NCI-H187 (cell line): ENCODE measurements at places on chromosomes 2 and 18.

GRCh38 chr2:136363900-136364299, 246.0 kb upstream of the CXCR4 start:
- DNase-seq, result no peak

- DNase-seq, result no peak
These were observed 28.8 kb downstream of the HADHB start for GRCh38 chr2:26273501-26273900.

- DNase-seq, result no peak
These were observed 68.5 kb downstream of the STPG4 start for GRCh38 chr2:47086571-47086970.

DNA sequence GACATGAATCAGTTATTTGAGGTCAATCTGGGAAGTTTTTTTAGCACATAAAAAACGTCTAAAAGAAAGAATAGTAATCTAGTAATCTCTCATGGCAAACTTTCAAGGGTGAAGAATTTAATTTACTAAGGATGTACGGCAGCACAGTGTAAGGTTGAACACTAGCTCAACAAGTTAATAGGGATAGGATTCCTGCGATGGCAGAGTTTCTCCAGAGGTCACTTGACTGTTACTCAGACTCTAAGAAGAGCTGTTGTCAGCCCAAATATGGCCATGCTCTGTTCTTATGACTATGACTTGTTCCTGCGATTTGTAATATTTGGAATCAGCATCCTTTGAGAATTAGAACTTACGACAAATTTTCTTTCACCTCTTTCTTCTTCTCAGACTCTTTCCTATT, 553.3 kb upstream of the TNP1 start:
- DNase-seq, result no peak

DNA sequence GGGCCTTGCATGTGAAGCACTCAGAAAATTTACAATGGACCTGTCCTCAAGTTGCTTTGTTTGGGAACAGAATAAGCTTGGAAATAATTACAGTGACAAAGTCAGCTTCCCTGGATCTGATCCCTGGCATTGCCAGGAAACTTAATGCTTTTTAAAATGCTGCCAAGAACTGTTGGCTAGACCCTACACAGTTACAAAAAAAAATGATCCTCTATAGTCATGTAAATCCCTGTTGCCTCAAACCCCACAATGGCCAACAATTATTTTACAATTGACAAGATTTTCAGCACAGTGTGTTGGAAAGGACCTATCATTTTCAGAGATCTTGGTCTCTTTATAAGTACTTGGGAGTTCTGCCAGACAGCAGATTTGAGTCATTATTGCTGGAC, 470.4 kb upstream of the ACVR2A start:
- DNase-seq, result no peak

GRCh38 chr2:218271487-218271797, 1.1 kb downstream of the PNKD start:
- no peak for DNase-seq

GRCh38 chr18:24138789-24139616, at the start of gene CABYR:
TSS of gene CABYR (plus strand) at chr18:24139062. CDS start at chr18:24143115, 4,053 bp downstream.
- DNase-seq, result peak; percentile 44

- DNase-seq, result no peak
These were observed 61.6 kb upstream of the NOSTRIN start for GRCh38 chr2:168740788-168741187.

GRCh38 chr2:44269831-44270230, 5.4 kb upstream of the SLC3A1 start:
- no peak for DNase-seq

GRCh38 chr2:39667104-39667885, 1.6 kb downstream of the TMEM178A start:
- DNase-seq, result no peak

- no peak for DNase-seq
These were observed 114.3 kb upstream of the ARL4C start for GRCh38 chr2:234611209-234611608.

DNA sequence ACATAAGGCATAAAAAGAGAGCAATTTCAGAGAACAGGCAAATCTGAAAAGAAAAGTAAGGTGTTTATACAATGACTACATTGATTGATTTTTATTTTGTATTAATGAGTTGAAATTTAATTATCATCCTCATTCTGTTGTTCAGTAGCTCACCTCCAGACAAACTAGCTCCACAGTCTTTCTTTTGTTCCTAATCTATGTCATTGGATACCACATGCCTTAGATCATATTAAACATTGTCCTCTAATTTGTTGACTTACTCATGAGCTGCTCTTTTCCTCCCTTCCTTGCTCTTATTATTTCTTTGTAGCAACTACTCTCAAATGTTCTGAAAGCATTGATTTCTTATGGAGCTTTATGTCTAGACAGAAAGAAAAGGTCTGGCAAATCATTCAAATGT, 185.5 kb upstream of the ZSWIM2 start:
- no peak for DNase-seq

DNA sequence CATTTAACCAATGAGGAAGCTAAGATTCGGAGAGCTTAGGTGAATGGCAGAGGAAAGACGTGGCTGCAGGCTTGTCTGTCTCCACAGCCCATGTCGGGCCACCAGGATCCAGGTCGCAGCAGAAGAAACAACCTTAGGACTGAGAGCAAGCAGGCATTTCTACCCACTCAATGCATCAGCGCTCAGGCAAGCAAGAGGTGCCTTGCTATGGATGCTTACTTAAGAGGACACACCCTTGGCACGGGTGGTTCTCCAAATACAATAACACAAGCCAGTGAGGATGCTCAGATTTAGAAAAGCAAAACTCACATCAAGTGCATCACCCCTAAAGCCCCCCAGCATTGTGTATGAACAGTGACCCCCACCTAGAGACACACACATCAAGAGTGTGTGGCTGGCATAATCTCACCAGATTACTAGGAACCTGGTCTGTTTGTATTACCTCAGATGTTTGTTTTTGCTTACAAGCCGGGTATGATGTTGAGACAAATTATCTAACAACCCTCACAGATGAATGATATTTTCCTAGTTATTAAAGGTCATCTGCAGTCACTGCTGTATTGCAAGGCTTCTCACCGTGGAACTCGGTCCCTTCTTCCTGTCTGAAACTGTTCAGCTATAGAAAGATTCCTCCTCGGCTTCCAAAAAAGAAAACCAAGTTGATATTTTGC, 34.2 kb upstream of the NPAS2 start:
- DNase-seq, result no peak

- no peak for DNase-seq
These were observed 163.8 kb downstream of the FAM210A start for GRCh38 chr18:13562494-13563029.

- no peak for DNase-seq
These were observed 359.4 kb upstream of the DSEL start for GRCh38 chr18:67875944-67876343.

DNA sequence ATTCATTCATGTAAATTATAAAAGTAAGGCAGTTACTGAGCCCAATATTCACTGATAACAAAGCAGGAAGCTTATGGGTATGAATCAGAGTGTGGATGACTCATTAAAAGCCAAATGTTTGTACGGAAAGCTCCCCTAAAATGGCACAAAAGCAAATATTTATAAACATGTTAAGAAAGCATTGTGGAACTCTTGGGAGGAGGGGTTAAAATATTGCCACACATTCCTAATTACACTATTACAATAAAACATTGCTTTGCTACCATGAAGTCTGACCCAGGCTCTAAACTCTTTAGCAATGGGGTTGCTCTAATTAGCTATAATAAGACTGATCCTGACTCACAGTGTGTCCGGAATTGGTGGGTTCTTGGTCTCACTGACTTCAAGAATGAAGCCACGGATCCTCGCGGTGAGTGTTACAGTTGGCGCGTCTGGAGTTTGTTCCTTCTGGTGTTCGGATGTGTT, 110.9 kb downstream of the NAB1 start:
- no peak for DNase-seq

DNA sequence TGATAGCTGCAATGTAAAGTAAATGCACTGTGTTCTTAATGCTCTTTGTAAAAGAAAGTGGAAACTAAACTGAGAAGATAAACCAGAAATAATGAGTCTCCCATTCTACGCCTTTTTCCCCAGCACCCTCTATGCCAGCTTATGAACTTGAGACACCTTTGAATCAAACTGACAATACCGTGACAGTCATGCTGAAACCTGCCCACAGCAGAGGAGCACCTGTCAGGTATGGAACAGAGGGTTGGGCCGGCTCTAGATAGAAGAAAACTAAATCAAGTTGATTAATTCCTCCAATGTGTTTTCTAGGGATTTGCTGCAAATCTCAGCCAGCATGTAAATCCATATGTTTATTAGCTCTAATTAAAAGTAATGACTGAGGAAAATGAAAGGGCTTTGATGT, 520.6 kb upstream of the RAB12 start:
- DNase-seq, result peak; percentile 8

DNA sequence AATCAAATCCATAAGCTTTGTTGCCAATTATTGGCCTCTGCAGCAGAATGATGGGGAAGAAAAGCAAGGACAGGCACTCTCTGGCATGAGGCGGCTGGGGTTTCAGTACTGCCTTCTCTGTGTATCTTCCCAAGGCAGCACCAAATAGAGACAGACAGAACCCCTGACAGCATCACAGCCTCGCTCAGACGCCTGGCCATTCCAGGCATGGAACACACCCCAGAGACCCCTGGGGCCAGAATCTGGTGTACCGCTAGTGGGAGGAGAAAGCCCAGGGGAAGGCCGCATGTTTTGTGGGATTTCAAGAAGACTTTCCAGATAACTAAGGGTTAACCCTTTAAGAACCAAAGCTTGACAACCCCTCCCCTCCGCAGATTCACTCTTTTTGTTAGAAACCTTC, 282.1 kb downstream of the EN1 start:
- DNase-seq, result no peak

DNA sequence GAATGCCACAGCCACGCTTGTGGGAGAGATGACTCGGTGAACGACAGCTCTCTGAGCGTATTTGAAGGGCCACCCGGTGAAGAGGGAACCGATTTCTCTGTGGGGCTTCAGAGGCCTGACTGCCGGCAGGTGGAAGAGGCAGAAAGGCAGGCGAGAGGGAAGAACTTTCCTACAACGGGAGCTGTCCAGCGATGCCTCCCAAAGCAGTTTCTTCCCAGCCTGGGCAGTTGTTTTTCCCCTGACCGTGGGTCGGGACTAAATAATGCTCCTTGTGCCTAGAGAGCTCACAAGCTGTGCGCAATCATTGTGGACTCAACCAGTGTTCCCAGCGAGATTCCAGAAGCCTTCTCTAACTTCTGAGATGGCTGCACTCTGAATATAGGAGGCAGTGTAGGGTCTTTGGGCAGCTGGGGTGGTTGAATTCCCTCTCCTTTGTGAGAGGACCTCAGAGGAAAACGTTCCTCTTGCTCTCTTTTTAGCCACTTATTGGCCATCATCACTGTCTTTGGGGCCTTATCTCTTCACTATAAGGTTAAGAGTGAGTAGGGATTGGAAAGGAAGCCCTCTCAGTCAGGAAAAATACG, 710 bp downstream of the SEC11C start:
- DNase-seq, result no peak

- DNase-seq, result no peak
These were observed 332.8 kb upstream of the MAP2 start for GRCh38 chr2:209091056-209091455.

GRCh38 chr2:71451705-71452104, 1.7 kb upstream of the DYSF start:
- DNase-seq, result no peak

DNA sequence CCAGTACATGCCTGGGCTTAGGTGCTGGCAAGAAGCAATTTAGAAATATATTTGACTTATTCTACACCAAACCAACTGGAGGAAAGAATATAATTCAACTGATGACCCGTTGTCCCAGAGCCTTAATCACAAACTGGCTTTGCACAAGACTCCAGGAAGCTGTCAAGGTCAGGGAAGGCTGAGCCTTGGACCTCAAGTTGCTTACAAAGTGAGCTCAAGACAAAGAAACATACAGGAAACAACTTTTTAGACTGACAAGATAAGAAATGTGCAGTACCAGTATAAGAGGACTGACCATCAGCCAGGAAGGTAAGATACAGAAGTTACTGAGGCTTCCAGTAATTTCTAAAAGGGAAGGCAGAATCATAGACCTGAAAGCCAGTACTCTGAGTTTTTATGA, 35.0 kb upstream of the GPR55 start:
- DNase-seq, result no peak

DNA sequence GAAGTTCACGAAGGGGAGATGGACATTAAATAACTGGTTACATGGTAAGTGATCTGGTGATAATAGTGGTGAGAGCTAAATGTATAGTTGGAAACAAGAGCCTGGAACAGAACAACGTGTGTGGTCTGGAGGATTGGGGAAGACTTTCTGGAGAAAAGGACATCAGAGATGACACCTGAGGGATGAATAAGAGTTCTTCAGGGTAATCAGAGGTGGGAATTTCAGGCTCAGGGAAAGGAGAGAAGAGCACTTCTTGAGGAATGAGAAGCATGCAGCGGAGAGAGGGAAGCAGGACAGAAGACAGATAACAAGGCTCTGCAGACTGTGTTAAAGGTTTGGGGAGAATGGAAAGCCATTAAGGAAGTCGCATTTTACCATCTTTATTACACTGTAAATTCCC, 450.7 kb downstream of the TNS1 start:
- DNase-seq, result no peak

- no peak for DNase-seq
These were observed 49.0 kb downstream of the MAP2 start for GRCh38 chr2:209472871-209473270.

DNA sequence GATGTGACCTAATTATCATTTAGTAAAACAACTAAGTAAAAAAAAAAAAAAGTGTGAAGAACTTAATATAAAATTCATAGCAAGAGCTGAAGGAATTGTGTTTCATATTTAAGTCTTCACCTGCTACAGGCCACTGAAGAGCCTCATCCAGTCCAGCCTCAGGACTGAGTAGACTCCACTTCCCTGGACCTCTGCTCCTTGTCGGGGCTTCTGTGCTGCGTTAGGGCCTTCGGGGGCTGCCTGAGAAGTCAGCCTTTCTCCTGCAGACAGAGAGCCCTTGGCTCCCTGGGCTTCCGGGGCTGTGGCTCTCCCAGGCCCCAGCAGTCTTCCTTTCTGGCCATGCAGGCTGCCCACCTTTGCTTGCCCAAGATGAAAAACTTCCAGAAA, 95.5 kb downstream of the MTCL1 start:
- DNase-seq, result no peak

DNA sequence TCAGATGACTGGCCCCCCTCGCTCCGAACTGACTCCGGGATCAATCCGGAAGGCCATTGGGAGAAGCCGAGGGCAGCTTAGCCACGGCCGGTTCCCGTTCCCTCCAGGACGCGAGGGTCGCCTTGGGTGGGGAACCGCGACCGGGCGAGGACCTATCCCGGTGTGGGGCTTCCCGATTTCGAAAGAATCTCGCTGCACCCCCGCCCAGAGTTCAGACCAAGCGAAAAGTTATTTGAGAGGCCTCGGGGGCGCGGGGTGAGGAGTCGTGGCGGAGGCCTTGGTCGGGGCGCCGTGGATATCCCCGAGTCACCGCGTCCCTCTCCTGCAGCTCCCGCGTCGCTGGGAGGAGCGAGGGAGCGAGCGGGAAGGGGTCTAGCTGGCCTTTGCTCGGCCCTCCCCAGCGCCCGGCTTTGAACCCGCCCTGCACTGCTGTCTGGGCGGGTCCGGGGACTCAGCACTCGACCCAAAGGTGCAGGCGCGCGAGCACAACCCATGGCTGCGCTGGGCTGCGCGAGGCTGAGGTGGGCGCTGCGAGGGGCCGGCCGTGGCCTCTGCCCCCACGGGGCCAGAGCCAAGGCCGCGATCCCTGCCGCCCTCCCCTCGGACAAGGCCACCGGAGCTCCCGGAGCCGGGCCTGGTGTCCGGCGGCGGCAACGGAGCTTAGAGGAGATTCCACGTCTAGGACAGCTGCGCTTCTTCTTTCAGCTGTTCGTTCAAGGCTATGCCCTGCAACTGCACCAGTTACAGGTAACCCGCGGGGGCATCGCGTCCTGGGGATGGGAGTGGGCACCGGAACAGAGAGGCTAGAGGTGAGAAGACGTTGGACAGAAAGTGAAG, at the start of gene CYP27A1:
Gene CYP27A1, plus strand, starts transcription at position 457 of the 837 bp plus-strand sequence. Its CDS starts 36 bp downstream, at position 493.
- DNase-seq, result no peak

GRCh38 chr2:40200366-40200915, 251.4 kb downstream of the SLC8A1 start:
- DNase-seq, result no peak
